Left renal cortex interstitium (tissue), 4 donors: ENCODE measurements at places on chromosomes 12 and 14.

GRCh38 chr14:89720741-89721729 lies 233.5 kb downstream of the EFCAB11 start:
- no peak for DNase-seq

DNA sequence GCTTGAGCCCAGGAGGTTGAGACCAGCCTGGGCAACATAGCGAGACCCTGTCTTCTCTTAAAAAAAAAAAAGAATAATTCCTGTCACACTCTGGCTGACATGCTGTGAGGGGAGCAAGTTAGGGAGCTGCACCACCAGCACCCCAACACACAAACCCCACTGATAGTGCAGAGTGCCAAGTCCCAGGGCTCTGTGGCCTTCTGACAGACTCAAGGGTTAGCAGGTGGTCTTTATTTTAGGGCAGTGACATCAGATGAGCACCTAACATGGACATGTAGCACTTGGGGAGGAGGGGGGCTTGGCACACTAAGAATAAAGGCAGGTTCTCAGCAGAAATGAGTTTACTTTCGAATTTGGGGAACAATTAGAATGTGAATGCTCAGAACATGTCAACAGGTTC lies 6.8 kb downstream of the USP5 start:
- no peak for DNase-seq

- DNase-seq, result no peak
Observed at GRCh38 chr12:79911889-79912656, 22.8 kb downstream of the PPP1R12A start.

DNA sequence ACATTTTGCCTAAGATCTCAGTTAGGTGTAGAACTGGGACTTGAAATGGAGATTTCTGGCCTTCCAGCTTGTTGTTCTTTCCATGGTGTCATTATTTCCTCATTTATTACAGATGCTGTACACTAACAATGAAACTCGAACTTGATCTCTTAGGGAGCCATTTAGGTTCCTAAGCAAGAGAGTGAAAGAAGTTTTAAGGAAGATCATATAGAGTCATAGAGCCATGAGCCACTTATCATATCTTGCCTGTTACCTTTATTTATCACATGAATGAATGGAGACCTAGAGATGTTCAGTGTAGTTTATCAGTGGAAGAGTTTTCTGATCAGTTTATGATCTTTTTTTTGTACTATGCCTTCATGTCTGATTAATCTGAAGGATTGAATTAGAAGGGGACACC lies 9.9 kb downstream of the HELB start:
- DNase-seq, result no peak

- no peak for DNase-seq
Observed at GRCh38 chr12:124979568-124979967, 9.4 kb downstream of the DHX37 start.

DNA sequence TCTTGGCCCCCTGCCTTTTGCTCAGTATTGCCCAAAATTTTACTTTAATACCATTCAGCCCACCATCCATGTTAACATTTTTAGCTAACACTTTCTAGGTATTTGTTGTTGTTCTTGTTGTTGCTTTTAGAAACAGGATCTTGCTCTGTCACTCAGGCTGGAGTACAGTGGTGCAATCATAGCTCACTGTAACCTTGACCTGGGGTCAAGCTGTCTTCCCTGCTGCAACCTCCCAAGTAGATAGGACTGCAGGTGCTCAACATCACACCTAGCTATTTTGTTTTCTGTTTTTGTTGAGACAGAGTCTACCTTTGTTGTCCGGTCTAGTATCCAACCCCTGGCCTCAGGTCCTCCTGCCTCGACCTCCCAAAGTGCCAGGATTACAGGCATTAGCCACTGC lies 4.0 kb downstream of the MIPOL1 start:
- no peak for DNase-seq

DNA sequence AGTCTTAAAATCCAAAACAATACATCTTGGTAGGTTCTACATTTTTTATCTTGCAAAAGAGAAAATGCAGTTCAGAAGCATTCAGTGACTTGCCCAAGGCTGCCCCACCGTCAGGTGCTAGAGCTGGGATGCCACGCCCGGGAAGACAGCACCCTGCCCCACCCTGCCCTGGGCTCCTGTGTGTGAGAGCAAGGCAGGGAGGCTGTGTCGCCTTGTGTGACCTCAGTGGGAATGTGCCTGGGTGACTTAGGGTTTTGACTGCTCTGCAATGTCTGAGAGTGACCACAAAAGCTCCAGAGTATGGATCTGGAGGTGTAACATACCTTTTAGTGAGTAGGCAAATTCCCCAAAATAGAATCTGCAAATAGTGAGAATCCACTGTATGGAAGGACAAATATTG lies 60.0 kb downstream of the AACS start:
- no peak for DNase-seq

DNA sequence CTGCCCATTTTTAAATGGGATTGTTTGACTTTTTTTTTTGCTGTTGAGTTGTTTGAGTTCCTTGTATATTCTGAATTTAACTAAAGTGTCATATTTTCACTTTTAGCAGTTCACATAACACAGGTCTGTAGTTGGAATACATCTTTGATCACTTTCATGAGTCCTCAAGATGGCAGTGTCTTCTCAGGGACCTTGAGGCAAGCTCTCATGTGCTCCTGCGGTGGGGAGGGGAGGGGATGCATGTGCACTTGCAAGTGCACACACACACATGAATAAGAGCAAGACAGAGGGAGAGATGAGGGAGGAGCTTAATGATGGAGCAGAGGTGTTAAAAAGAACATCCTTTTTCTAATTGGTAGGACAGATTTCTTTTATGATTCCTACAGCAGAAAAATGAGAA lies 291.4 kb upstream of the OR4E1 start:
- DNase-seq, result no peak

DNA sequence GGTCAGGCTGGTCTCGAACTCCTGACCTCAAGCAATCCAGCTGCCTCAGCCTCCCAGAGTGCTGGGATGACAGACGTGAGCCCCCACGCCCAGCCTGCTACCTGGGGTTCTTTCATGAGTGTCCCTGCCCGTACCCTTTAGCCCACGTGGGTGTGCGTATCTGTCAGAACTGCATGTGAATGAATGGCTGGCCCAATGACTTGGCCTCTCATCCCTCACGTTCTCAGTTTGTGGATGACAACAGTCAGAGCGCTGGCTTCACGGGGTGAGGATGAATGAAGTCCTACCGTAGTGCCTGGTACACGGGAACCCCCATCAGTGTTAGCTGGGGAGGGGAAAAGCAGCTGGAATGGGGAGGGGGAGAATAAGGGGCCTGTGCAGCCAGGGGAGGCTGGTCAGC lies 16.1 kb upstream of the ZDHHC22 start:
- DNase-seq, result no peak

GRCh38 chr12:102479099-102479885 lies 1.1 kb downstream of the IGF1 start:
- DNase-seq, result no peak

DNA sequence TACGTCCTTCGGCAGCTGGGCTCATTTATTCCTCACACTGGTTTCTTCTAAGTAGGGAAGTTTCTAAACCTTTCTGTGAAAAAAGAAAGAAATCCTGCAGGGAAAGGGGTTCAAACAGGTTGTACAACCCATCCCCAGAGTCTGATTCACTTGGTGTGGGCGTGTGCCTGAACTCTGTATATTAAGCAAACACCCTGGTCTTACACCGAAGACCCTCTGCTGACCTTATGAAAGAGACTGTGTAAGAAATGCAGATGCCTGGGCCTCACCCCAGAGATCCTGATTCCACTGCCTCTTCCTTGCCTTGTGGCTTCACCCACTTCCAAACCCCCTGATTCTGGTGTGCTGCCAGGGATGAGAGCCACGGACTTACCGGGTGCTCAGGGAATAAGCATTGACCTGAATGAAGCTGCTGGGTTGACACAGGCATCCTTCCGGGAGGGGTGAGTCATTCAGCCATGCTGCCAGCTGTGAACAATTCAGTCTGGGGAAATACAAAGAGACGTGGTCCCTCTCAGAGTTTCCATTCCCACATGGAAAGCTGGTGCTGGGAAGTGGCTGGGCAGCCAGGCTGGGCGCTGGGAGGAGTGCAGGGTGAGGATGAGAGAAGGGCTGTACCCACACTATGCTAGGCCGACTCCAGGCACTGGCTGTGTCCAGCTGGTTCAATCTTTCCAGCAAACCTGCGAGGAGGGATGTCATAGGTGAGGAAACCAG lies 26.5 kb upstream of the ACTN1 start:
- no peak for DNase-seq

DNA sequence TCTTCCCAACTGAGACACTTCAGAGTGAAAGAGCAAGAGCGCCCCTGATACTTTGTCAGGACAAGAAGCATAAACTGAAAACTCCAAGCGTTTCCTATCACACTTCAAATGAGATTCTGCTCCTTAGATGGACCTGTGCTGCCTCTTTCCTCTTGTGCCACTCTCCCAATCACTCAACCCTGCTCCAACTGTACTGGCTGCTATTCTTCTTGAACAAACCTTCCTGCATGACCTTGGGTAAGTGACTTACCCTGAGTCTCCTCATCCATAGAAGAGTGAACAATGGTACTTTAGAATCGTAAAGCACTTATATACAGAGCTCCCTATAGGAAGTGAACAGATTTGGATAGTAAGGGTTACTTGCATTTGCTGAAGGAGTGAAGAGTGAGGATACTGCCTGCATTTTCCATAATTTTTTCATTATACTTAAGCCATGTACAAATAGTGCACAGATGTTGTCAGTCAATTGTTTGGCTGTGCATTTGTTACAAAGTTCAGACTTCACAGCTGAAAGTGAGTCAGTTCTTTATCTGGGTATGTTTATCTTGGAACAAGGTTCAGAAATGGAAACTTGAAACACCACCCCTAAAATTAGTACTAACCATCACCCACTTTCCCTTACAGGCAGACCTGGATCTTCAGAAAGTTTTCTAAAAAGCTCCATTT lies 10.8 kb downstream of the MTERF2 start:
- no peak for DNase-seq

DNA sequence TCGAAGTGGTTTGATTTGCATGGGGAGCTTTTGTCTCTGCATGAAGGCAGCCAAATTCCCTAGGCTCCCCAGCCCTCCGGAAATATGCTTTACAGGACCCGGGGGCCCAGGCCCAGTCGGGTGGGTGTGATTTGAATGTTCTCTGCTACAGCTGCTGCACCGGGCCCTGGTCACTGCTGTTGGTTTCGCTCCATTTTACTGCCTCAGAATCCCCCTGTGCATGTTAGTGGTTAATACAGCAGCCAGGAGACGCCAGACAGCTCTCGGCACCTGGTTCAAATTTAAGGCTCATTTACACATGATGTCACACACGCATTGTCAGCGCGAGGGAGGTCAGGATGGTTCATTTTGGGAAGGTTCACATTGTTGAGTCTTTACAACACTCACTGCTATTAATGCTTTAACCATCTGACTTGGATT lies 99.6 kb downstream of the SLC38A6 start:
- DNase-seq, result no peak

DNA sequence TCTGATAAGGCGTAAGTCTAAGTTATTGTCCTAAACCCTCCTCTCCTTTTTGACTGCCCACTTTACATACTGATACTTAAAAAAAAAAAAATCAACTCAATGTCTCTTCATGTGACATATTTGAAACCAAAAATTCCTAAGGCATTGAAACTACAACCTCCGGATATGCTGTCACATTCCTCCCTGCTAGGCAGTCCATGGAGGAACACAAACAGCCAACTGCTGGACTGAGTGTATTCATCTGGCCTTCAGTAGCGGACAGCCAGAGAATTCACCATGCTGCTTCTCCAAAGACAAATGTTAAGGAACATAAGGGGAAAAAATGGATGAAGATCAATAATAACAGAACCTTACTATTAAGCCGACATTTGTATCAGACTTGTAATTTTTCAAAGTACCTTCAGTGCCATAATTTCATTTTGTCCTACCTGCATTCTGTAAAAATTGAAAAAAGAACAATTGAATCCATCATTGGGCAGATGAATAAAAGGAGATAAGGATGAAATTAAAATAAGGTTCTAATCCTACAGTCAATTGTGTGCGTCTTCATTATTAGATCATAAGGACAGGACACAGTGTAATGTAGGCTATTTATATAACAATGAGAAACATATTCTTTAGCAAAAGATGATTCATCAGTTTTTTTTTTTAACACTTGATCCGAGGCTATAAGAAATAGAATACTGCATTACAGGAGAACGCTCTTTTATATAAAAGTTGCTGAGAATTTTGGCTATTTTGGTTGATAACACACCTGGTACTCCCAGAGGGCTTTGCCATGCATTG lies 12.2 kb downstream of the RERG start:
- DNase-seq, result no peak

DNA sequence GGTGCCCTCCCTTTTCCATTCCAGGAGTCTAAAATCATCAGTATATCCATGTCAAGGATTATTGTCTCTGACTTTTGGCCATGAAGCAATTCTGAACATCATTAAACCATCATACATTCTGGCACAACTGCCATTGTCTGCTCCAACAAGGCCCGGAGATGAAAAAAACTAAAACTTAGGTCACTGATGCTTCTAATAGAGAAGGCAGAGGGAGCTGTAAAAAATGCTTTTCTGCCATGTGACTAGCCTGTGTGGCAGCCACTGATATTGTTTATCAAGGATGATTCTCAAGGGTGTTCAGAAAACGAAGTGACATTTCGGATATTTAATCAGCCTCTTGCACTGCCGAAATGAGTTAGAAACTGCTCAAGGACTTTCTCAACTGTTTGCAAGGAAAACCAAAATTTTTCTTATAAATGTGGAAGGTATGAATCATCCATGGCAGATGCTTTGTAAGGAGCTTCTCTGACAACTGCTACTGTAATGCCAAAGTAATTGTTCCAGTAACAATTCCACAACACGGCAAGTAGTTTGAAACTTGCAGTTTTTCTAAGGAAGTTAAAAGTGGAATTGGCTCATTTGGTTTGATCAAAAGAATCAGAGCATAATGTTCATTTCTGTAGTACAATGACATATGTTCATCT lies 1076.5 kb upstream of the FLRT2 start:
- DNase-seq, result no peak

DNA sequence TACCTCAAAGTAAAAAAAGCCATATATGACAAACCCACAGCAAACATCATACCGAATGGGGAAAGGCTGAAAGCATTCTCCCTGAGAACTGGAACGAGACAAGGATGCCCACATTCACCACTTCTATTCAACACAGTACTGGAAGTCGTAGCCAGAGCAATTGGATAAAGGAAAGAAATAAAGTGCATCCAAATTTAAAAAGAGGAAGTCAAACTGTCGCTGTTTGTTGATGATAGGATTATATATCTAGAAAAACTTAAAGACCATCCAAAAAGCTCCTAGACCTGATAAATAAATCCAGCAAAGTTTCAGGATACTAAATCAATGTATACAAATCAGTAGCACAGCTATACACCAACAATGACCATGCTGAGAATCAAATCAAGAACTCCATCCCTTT lies 5.2 kb downstream of the NDUFA12 start:
- no peak for DNase-seq

DNA sequence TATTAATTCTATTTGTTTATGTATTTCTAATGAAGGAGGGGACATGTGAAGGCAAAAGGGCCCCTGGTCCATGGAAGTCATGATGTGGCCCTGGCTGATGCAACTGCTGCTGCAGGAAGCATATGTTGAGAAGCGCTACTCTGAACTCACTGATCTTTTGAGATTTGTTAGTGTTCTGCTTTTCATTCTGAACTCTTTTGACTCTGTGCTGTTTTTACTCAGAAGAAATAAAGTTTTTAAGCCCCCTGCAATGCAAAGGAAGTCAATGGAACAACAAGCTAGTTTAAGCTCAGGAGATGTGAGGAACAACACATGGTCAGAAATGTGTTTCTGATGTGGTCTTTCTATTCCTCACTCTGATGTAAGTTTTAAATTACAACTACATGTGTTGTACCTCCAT lies 88.9 kb upstream of the BTG1 start:
- no peak for DNase-seq
